Left lung (tissue), 14 donors: ENCODE measurements at places on chromosomes 5 and 9. TPM values are rescaled to one million over a fixed set of nuclear protein-coding genes. Genes with fewer than 3 reads are reported as not detected.

DNA sequence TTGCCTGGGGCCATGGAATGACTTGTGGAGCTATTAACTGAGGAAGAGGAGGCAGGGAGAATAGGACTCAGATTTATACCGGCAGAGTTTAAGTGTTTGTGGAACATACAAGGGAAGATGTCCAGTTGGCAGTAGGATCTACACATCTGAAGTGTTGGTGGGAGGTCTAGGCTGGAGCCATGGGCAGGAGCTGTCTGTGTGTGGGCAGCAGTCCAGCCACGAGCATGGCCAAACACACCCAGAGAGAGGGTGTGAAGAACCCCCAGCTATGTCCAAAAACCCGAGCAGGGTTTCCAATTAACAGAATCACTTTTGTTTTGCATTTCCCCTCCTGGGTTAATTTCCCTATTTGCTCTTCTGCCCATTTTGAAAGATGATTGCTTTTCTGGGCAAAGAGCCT lies 393.7 kb downstream of the CDK5RAP2 start:
- no peaks in the 10 kb centered on the region for H3K27me3 ChIP-seq
- H3K36me3 ChIP-seq: no peaks in the 10 kb centered on the region
- no peak for DNase-seq
- H3K4me1 ChIP-seq: no peaks in the 10 kb centered on the region
- no peak overlapping the region for H3K4me3 ChIP-seq

DNA sequence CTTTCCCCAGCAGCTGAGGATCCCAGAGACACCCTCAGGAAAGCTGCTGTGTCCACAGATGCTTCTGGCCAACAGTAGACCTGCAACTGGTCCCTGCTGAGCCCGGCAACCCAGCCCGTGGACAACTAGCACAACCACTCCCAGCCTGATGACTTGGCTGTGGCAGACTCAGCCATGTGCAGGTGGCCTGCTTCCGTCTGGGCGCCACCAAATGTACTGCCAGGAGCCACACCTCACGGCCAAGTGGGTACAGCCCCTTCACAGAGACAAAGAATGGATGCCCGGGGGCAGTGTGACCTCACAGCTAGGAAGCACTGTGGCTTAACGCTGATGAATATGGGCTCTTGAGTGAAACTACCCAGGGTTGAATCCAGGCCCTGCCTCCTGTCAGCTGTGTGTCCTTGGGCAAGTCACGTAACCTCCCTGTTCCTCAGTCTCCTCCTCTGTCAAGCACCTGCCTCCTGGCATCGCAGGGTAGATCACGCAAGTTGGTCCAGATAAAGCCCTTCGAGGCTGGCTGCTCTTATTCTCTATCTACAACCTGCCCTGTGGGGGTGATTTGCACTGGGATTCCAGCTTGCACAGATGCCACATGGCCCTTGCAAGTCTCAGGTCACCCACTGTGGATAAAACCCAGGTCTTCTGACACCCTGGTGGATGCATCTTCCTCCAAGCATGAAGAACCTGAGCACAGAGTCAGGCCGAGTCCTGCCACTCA lies 225.0 kb downstream of the PBX3 start:
- H3K36me3 ChIP-seq: no peaks in the 10 kb centered on the region
- no peak for DNase-seq
- H3K27me3 ChIP-seq: no peaks in the 10 kb centered on the region
- H3K4me1 ChIP-seq: no peaks in the 10 kb centered on the region

Gene ZNF883
- 3.4 TPM for total RNA-seq

DNA sequence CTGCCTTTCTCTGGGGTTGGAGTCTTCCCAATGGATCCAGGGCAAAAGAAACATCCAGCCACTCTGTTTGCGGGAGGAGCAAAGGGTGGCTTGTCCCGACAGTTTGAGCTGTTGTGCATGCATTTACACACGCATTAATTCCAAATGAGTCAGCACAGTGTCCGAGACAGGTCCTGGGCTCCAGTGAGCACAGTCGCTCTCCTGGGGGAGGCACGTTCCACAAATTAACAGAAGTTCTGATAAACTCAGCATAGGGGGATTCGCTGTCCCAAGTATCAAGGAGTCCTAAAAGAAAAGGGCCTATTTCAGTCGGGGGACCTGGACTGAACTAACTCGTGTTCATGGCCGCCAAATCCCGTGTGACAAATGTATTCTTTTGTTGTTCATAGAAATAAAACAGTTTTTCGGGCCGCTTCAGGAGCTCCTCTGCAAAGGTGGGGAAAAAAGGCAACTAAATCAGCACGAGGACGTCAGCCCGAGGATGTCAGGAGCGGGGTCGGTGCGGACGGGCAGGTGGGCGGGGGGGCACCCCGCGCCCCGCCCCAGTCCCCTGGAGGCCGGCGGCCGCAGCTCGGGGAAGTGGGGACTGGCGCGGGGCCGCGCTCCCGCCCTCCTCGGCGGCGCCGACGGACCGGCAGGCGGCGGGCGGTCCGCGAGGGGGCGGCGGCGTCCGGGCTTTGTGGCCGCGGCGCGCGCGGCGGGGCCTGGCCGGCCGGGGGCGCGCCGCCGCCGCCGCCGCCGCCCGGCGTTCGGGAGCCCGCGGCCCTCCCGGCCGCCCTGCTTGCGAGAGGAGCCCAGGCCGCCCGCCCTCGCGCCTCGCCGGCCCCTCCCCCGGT lies at the start of gene MSANTD3:
Gene MSANTD3, plus strand, starts transcription at position 614 of the 836 bp plus-strand sequence. CDS start 14,796 bp downstream, outside the sequence.
- H3K4me3 ChIP-seq: peak within 1 kb of the TSS; percentile 64
- H3K4me1 ChIP-seq: peaks cover 8% of the 10 kb centered on the region
- DNase-seq: peak; percentile 63
- peak within 1 kb of the TSS; percentile 86 for H3K27ac ChIP-seq
- H3K36me3 ChIP-seq: no peaks in the 10 kb centered on the region

- H3K27ac ChIP-seq: no peak overlapping the region
- no peaks in the 10 kb centered on the region for H3K36me3 ChIP-seq
- H3K4me3 ChIP-seq: no peak overlapping the region
These were observed 46.0 kb downstream of the RORB start for GRCh38 chr9:74543145-74543544.
